ENCODE measurements at places on chromosomes 16 and 17. TPM values are rescaled to one million over a fixed set of nuclear protein-coding genes. Genes with fewer than 3 reads are reported as not detected.

- DNase-seq: no peak
Measured at GRCh38 chr16:12410837-12411490, 392.7 kb downstream of the CPPED1 start.

- DNase-seq: peak; percentile 41
Measured at GRCh38 chr16:85386467-85387170, 226.5 kb upstream of the GSE1 start.

- no peak for DNase-seq
Measured at GRCh38 chr17:81054308-81054707, 19.4 kb downstream of the BAIAP2 start.

DNA sequence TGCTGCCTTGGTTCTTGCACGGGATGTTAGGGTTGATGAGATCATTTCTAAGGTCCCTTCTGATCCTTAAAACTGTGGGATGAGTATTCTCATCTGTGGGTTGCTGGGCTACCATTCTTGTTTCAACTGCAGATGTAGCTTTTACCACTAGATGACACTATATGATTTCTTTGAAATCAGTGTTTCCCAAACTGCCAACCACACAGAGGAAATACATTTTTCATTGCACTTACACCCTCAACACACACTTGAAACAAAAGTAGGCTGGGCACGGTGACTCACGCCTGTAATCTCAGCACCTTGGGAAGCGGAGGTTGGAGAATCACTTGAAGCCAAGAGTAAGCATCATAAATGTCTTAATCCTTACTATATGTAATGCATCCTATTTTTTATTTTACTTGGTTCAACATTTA, 15.3 kb downstream of the LCMT1 start:
- DNase-seq: no peak

GRCh38 chr16:89572073-89572484, 3.5 kb upstream of the CPNE7 start:
- DNase-seq: no peak

- no peak for DNase-seq
Measured at GRCh38 chr17:70336411-70336810, 167.1 kb downstream of the KCNJ2 start.

Gene SMYD4
- total RNA-seq: 6.4 TPM

DNA sequence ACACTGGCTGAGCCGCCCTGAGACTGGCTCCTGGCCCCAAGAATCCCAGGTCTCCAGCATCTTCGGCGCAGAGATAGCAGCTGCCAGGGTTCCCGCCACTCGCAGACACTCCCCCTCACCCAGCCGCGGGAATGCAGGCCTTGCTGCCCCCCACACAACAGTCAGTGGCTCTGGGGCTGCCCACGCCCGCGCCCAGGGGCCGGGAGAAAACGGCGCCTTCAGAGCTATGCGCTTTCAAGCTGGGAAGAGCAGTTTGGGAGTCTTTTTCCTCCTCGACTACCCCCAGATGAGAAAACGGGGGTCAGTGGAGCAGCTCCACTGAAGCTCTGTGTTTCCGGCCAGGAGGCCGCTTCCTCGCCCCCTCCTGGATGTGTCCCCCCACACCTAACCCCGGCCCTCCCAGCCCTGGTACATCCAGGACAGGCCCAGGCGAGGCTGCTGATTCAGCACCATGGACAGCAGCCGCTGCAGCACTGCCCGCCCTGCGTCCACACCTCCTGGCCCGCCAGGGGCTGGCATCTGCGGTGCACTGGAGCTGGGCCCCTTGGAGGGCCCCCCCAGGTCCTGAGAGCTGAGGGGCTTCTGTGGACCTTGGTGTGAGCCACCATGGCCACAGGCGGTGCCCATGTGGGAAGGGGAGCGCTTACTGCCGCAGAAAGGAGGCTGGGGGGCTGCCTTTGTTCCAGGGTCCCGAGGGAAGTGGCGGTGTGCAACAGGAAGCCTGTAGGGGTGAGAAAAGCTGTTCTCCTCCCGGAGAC, 35.7 kb downstream of the CACNA1H start:
- DNase-seq: no peak

Gene SHBG
- 4.6 TPM for total RNA-seq

Gene ADAD2
- not detected for total RNA-seq

Gene PLXDC1
- 0.50 TPM for total RNA-seq

- no peak for DNase-seq
Measured at GRCh38 chr17:50603340-50603739, 31.3 kb upstream of the ABCC3 start.

DNA sequence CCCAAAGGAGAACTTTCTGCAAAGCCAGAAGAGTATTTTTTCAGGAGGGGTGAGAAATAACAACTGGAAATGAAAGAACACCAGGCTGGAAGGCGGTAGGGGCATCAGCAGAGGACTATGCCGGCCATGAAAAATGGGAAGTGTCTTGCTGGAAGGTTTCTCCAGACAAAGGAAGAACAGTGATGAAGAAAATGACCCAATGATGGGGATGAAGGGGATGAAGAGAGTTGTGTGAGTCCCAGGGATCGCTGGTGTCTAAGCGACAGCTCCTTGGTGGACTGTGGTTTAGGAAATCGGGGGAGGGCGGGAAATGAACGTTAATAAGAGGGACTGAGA, 623 bp downstream of the TTLL6 start:
- DNase-seq: no peak

DNA sequence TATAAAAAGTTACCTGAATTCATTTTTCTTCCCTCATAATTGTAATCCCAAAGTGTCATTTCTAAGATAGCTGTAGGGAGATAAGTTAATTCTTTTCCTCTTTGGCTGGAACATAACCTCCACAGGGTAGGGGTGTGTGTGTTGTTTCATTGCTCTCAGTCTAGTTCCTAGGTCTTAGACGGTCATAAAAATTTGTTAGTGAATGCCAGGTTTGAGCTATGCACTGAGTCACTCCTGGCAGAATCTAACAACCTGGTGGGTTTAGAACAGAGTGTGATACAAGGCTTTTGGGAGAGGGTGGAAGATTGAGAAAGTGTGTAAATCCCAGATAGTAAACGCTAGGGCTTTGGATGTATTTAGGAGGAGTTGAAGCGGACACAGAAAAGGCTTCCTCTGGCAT, 894 bp upstream of the PHKG2 start:
- no peak for DNase-seq

- no peak for DNase-seq
Measured at GRCh38 chr16:85003076-85003475, 8.3 kb downstream of the ZDHHC7 start.

DNA sequence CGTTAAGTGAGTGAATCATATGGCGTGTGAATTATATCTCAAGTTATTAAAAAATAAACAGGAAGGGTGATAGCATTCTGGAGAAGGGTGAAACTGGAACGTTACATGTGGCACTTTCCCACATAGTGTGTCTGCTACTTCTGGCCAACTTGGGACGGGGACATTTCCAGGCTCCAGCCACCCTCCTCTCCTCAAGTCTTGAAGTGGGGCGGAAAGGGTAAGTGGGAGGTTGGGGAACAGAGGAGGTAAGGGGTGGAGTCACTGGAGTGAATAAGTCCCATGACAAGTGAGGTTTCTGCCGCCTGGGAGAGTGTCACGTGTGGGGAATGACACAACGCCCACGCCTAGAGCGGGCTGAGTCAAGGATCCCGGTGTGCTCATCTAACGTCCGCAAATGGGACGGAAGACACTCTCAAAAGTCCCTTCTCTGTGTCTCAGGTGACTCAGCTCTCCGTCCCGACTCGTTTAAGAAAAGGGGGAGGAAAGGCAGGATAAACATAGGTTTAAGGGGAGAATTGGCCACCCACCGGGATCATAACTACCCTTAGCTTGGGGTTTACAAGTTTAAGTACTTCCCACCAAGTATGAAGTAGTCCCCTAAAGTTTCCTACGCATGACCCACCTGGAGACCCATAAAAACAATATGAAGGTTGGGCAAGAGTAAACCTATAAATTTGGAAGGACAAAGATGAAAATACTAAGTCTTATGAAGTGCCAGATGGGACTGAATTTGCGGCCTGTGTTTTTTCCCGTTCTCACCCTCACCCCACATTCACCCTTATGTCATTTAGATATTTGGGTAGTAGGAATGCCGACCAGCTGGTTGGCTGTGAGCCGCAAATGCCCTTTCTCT, 1.2 kb upstream of the SPAG9 start:
- DNase-seq: peak; percentile 93
